NCI-H1436 (cell line): ENCODE measurements at places on chromosomes 1 and 21.

GRCh38 chr1:46405724-46406123 lies 11.6 kb downstream of the FAAH start:
- no peak for DNase-seq

DNA sequence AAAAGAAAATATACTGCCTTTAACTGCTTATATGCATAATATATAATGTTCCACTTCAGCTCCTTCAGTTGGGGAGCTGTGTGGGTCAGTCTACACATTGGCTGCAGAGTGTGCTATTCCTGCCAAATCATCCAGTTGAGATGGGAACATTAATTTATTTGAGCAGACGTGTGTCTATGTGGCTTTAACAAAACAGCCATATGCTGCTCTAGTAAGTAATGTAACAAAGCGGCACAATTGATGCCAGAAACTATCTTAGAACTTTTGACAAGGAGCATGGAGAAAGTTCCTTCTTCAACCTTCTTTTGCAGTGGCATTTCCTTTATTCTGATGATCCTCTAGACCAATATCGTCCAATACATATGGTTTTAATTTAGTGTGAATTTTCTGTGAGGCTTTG lies 285.9 kb upstream of the C1orf87 start:
- DNase-seq: no peak

DNA sequence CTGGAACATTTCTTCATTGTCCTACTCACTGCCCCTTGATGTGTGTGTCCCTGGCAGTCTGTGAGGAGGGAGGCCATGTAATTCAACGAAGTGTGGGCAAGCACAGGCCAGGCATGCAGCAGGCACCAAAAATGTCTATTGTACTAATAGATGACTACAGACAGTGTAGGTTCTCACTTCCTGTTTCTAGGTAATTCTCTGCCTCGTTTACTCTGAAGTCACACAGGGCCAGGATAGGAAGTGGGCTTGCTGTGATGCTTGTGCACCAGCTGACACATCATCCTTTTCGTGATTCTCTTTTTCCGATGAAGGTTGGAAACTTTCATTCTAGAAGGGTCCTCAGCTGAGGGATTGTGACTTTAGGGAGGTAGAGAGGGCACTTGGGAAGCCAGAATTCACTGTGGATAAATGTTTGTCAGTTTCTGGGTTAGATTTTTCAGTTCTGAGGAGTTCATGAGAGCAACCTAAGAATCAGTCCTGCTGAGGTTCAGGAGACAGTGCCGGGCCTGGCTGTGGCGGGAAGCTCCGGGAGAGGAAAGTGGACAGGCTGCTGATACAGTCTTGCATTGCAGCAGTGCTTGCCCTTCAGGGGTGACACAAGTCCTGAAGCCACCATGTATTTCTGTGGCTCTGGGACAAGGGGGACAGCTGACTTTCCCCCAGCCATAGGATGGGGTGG lies 4.3 kb upstream of the CSF1 start:
- DNase-seq: no peak

GRCh38 chr1:62722796-62723195 lies 34.6 kb upstream of the DOCK7 start:
- DNase-seq: no peak

DNA sequence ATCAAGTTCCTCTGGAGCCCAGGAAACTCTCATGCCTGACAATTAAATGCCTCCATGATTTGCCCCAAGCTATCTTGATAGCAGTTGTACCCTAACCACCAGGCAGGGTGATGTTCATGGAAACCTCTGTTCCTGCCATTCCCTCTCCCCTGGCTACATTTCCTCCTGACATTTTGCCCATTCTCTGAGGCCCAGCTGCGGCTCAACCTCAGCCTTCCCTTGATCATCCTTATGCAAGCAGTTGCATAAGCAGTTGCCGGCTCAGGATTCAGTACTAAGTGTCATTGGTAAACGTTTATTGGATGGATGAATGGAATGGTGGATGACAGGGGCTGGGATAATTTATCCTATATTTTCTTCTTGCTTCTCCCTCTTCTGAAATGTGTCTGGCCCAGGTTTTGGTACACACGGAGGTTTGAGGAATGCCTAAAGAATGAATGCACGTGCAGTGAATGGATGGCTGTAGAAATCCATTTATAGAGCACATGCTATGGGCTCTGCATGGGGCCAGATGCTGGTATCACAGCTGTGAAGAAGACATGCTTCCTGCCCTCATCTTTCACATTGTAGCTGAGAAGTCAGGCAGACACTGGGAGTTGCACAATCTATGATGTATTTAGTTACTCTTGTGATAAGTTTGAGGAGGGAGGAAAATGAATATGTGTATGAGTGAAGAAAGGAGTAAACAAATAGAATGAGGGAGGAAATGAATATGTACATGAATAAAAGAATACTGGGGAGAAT lies 261.8 kb downstream of the FOXD2 start:
- no peak for DNase-seq

DNA sequence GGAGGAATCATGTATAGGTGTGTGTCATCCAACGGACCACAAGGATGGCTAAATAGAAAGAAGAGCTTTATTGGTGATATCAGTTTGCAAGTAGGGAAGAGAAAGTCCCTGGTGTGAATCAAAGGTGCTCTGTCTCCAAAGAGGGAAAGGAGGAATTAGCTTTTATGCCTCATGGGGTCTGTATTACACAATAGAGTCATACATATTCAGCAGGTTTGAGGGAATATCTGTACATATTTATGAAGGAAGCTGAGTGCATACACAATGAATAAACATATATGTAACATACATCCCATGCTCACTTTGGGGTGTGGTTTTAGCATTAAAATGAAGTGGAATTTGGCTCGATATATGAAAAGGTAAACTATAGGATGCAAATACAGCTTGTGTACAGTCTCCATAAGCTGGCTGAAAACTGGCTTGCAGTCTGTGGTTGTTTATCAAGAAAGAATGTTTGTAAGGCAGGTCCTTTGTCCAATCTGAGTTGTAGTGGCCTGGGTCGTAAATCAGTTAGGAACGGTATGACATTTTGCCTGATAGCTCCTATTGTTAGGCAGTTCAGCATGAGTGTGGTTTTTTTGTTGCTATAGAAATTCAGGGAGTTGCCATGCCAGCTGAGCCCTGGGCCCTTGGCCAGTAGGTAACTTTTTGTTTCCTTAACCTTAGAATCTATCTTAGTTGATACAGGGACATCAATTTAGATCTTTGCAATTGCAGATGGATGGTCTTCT lies 198.0 kb upstream of the ZP4 start:
- DNase-seq: peak; percentile 46
